ENCODE measurements at places on chromosomes 13 and 19.

GRCh38 chr13:61148691-61149315 lies 266.8 kb downstream of the PCDH20 start:
- DNase-seq: no peak

DNA sequence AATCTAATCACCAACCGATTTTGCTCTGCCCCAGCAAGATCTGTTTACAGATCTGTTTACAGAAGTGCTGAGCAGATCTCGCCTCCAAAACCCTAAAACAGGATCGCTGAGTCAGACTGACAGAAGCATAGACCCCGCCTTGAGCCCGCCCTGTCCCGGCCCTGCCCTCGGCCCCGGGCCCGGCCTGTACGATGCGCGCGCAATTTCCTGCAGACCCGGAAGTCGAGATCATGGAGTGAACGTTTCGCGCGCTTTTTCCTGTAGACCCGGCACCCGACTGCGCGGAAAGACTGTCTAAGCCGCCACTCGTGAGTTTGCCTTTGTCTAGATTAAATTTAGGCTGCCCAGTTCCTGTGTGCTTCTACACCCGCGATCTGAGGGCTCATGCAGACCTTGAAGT lies at the start of gene ZNF534:
ZNF534 (plus strand) TSS at position 212 of the 400 bp plus-strand sequence. CDS start 2,327 bp downstream, outside the sequence.
- DNase-seq: no peak

- no peak for DNase-seq
Measured at GRCh38 chr19:30001301-30001700, 59.3 kb downstream of the URI1 start.

- DNase-seq: no peak
Measured at GRCh38 chr13:30499338-30499737, 33.6 kb upstream of the HMGB1 start.

GRCh38 chr13:90919153-90919552 lies 428.3 kb upstream of the MIR17HG start:
- no peak for DNase-seq

GRCh38 chr13:108086678-108087077 lies 128.7 kb downstream of the LIG4 start:
- no peak for DNase-seq

GRCh38 chr19:52190487-52191293 lies 838 bp downstream of the PPP2R1A start:
- no peak for DNase-seq

GRCh38 chr19:1396768-1397679 lies 4.3 kb downstream of the GAMT start:
- no peak for DNase-seq

DNA sequence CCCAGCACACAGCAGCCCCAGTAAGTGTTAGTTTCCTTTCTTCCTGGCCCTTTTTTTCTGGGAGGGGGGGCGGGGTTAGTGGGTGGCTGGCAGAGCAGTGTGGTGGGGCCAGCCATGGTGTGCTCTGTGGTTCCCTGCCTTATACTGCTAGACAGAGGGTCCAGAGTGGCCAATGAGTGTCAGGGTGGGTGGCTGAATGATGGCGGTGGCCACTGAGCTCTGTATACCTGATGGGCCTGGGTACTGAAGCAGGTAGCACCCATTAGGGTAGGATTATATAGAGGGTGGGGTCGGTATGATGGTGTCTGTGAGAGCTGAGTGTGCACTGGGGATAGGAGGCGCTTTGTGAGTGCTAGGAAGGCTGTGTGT lies 13.8 kb downstream of the CIC start:
- no peak for DNase-seq

- DNase-seq: peak; percentile 63
Measured at GRCh38 chr19:3788996-3789778, 3.0 kb upstream of the MATK start.

GRCh38 chr13:51783428-51784094 lies 20.4 kb downstream of the DHRS12 start:
- DNase-seq: no peak

GRCh38 chr13:101703838-101704237 lies 251.4 kb downstream of the ITGBL1 start:
- DNase-seq: no peak

- no peak for DNase-seq
Measured at GRCh38 chr19:43422000-43422688, 7.5 kb downstream of the TEX101 start.

DNA sequence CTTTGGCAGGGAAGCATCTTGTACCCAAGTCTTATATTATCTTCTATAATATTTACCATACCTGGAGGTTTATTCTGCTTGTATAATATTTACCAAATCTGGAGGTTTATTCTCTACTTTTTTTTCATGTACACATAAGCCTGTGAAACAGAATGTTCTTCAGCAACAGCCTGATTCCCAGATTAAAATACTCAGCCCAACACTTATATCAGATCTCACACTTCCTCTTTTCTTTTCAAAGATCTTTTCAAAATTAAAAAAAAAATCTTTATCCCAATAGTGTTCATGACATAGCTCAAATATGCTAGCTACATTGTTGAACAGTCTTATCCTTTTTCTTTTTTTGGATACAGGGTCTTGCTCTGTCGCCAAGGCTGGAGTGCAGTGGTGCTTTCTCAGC lies 300.7 kb downstream of the LMO7 start:
- no peak for DNase-seq

DNA sequence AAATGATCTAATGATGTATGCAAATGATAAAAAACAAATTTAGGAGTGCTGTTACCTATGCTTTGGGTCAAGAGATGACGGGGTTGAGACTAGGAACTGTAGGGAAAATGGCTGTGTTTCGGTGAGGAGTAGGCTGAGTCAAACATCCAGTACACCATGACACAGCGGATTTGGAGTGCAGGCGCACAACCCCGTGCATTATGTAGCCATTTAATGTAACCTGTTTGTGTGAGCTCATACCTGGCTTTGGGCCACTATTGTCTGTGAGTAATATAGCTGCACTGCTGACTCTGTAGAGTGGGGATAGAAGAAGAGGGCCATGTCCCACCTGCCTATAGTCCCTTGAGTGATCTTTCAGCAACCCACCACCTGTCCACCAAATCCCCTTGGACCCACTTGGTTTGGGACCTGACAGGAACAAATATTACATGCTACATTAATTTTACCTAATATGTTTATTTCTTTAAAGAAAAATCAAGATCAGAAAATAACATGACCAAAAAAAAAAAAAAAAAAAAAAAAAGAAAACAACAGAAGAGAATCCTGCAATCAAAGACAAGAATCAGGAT lies 95.5 kb upstream of the KLHL1 start:
- DNase-seq: no peak

GRCh38 chr19:51020988-51021651 lies 1.6 kb upstream of the KLK10 start:
- peak; percentile 25 for DNase-seq

- DNase-seq: no peak
Measured at GRCh38 chr13:102965802-102966201, 100.4 kb downstream of the SLC10A2 start.

DNA sequence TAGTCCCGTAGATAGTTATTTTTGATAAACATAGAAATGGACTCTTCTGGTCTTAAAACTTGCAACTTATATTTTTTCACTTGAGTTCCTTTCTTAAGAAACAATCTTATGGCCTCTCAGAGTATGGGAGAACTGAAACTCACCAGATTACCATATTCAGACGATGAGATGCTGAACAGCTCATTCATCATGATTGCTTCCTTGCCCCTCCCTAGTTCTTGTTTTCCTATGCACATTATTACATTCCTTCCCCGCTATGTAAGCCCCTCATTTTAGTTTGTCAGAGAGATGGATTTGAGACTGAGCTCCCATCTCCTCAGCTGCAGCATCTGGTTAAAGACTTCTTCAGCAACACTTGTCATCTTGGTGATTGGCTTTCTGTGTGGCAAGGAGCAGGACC lies 158.5 kb downstream of the SLITRK6 start:
- DNase-seq: no peak

- no peak for DNase-seq
Measured at GRCh38 chr19:38508507-38508906, 75.0 kb downstream of the RYR1 start.

- no peak for DNase-seq
Measured at GRCh38 chr19:4099041-4099764, 24.7 kb downstream of the MAP2K2 start.

DNA sequence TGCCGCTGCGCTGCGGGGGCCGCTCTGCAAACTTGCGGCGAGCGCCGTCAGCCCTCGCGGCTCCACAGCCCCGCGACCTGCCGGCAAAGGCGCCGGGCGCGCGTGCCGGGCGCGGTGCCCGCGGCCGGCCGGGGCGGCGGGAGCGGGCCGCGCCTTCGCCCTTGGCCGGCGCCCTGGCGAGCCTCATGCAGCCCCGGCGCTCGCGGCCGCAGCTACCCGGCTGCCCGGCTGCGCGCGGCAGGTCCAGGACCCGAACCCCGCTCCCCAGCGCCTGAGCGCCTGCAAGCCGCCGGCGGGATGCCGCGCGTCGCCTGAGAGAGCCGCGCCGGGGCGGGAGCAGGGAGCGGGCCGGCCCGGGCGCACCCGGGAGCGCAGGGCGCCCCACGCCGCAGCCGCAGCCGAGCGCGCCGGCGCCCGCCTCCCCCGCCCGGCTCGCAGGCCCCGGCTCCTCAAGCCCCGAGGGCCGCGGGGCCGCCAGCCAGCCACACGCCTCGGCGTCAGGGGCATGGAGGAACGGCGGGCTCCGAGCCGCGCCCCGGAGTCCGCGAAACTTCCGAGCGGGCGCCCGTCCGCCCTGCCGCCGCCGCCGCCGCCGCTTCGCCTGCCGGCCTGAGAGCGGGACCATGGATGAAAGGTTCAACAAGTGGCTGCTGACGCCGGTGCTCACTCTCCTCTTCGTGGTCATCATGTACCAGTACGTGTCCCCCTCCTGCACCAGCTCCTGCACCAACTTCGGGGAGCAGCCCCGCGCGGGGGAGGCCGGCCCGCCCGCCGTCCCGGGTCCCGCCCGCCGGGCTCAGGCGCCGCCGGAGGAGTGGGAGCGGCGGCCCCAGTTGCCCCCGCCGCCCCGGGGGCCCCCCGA lies 564 bp downstream of the HS6ST3 start:
- DNase-seq: no peak

DNA sequence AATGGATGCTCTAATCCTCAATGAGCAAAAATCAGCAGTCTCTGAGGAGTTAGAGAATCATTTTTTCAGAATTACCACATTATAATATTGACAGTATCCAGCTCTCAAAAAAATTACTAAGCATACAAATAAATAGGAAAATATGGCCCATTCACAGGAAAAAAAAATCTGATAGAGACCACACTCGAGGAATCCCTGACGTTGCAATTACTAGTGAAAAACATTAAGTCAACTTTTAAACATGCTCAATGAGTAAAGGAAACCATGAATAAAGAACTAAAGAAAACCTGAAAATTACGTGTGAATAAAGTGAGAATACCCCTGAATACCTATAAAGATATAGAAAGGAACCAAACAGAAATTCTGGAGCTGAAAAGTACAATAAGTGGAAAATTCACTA lies 38.7 kb upstream of the ZNF780A start:
- no peak for DNase-seq

DNA sequence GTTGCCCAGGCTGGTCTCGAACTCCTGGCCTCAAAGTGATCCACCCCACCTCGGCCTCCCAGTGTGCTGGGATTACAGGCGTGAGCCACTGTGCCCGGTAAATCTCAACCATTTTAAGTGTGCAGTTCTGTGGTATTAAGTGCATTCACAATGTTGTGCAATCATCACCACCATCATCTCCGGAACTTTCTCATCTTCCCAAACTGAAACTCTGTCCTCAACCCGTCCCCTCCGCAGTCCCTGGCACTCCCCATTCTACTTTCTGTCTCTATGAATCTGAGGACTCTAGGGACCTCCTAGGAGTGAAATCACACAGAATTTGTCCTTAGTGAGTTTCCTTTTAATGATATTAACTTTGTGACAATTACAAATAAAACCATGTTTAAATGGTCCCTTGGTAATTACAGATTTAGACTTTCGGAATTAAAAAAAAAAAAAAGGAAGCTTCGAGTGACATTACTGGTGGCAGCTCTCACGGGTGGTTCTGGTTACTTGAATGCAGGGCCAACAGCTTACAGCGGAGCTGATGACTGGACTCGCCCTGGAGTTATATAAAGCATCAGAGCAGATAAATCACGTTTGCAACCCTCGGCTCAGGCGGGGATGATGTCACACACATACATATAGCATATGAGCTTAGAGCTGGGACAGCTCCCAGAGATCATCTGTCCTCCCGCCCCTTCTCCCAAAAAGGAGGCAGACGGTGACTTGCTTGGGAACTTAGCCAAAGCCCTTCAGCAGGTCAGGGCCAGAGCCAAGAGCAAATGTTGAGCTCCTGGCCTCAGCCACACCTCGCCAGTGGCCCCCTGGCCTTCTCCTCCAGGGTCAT lies 89.8 kb downstream of the ZNF557 start:
- DNase-seq: no peak

GRCh38 chr13:64525687-64526086 lies 2704.4 kb downstream of the PCDH9 start:
- no peak for DNase-seq

DNA sequence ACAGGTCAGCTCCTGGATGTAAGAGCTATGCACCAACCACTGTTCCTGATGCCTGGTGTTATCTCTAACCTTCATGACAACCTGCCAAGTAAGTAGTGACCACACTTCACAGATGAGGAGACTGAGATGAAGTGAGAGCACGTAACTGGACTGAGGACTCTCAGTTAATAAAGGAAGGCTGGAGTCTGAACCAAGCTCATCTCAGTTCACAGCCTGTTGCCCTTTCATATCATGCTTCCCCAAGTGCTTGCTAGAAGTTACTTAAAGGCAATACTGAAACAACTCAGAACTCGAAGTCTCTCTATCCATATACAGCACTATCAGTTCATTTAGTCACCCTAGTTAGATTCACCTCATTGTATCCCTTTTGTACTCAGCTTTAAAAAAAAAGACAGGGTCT lies 119.7 kb downstream of the ABCC4 start:
- no peak for DNase-seq

DNA sequence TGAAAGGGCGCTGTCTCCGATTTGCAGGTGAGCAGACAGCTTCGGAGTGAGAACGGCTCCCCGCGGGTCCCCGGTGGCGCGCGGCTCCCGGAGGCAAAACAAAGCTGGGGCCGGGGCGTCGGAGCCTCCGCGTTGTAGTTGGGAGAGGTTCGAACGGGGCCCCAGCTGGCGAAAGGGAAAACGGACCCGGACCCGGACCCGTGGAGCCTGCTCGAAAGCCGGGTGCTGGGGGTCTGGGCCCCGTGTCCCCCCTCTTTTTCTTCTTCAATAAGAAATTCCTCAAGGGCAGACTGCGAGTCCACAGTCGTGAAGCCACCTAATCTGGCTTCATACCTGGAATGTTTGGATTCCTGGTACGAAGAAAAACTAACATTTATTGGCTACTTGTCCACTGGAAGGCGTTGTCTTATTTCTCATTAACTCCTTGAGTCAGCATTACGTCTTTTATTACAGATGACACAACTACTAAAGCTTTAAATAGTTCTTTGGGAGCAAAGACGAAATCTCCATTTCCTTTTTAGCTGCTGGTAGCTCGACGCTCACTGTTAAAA lies 632 bp upstream of the MTIF3 start:
- peak; percentile 30 for DNase-seq

- DNase-seq: no peak
Measured at GRCh38 chr19:21566073-21566472, 60.7 kb downstream of the ZNF429 start.

Measured in CD4-positive, alpha-beta T cell treated with Interleukin-21 for 1 hour (primary cell).